NCI-H446 (cell line): ENCODE measurements at places on chromosomes 5 and 9.

- no peak for DNase-seq
Observed at GRCh38 chr5:130692770-130693169, 472.3 kb downstream of the HINT1 start.

GRCh38 chr9:132873403-132873802 is 4.7 kb downstream of the AK8 start:
- DNase-seq = no peak

DNA sequence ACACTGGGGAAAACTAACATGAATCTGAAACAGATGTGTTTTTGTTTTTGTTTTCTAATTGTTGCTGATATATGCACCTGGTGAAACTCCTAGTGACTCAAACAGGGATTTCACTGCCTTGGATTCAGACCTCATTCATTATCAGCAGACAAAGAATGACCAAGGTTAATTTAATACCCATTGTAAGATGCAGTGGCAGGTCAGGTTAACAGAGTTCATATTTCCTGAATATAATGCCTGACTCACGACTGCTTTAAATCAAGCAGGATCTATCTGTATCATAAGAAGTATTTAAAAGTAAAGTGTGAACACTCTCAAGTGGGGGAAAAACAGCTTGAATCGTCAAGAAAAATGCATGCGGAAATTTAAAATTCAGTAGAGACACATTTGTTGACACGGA is 5.5 kb downstream of the JAKMIP2 start:
- no peak for DNase-seq

DNA sequence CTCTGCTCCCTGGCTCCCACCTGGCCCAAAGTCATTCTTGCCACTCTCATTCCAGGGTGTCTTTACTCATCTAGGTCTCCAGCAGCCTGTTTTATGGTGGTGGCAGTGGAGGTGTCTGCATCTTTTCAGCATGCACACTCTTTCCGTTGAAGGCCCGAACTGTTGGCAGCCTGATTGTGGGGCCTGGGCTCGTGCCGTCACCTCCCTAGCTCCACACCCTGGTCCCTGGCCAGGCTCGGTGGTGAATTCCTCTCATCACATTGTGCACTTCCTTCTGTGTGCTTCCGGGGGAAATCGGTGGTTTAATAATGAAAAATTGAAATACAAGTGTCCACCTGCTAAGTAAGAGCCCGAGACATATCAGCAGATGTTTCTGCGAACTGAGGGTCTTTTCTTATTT is 214.3 kb downstream of the TRIO start:
- no peak for DNase-seq

DNA sequence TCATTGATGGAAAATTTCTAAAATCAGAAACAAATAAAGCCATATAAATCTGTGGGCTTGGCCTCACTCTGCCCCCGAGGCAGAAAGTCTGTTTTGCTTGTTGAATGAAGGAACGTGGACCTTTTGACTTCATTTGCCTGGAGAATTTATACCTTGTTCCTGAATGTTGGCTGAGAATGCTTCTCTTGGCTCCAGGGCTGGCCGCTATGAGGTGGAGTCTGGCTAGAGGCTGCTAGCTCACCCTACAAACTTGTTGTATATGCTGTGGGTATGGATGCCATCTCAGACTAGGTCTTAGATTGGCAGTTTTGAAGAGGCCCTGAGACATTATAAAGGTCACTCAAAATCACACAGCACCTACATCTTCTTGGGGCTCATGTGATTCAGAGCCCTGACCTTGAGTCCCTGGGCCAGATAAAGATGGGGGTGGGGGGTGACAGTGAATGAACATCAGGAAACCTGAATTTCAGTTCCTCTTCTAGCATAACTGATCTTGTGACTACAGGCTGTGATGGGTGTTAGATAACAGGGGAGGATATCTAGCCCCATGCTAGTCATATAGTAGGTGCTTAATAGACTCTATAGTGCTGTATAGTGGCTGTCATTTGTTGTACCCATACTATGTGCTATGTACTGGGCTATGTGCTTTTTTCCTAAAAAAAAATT is 2.8 kb downstream of the GM2A start:
- no peak for DNase-seq

GRCh38 chr5:25544652-25545249 is 900.0 kb upstream of the CDH10 start:
- peak; percentile 57 for DNase-seq

GRCh38 chr9:76198336-76198735 is 195.9 kb downstream of the RFK start:
- no peak for DNase-seq

- DNase-seq = no peak
Observed at GRCh38 chr5:73997960-73998359, 372.0 kb downstream of the ARHGEF28 start.

DNA sequence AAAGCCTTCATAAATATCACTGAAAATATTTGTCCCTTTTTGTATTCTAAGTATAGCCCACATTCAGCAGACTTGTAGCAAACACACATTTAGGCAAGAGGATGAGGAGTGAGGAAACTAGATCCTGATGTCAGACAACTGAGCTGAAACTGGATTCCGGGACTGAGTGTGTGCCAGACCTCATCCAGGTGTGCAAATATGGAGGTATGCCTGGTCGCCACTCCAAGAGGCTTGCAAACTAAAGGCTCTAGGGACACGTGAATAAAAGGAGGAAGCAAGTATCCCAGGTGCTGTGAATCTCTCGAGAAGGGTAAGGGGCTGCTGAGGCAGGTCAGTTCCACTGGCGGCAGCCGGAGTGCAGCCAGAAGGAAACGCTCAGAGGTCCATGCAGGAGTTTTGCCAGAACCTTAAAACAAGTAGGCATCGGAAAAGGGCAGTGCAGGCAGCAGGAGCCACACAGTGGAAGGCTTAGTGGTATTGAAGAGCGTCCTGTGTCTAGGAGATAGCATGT is 77.4 kb upstream of the ALDH1B1 start:
- no peak for DNase-seq

DNA sequence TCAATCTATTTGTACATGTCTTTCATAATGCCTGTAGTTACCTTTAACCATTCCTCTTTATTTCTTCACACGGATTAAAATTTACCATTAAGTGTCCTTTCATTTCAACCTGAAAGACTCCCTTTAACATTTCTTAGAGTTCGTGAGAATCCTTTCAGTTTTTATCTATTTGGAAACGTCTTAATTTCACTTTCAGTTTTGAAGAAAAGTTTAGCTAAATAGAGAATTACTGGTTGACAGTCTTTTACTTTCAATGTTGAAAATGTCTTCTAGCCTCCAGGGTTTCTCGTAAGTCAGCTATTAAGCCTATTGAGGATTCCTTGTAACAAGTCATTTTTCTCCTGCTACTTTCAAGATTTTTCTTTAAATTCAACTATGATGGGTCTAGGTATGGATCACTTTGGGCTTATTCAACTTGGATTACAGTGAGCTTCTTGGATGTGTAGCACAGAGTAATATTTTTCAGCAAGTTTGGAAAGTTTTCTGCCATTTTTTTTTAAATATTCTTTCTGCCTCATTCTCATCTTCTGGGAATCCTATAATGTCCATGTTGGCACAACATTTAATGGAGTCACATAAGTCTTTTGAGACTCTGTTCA is 48.5 kb downstream of the RFX3 start:
- no peak for DNase-seq

- DNase-seq = no peak
Observed at GRCh38 chr5:17076272-17076671, 140.2 kb upstream of the MYO10 start.

DNA sequence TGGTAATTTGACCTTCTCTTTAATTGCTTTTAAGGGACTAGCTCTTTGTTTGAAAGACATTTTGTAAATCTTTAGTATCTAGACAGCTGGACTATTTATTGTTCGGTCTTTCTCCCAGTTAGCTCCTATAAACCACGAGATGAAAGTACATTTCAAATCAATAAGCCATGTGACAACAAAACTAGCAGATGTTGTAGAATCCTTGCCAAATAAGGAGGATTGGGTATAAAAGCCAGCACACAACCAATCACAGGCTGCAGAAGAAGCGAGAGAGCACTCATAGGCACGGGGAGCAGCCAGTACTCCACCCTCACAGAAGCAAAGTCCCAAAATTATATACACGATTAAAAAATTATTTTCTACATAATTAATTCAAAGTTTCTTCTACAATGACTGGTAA is 8.1 kb upstream of the OMD start:
- DNase-seq = no peak

GRCh38 chr9:105319202-105319813 is 74.9 kb downstream of the SLC44A1 start:
- no peak for DNase-seq

- DNase-seq = no peak
Observed at GRCh38 chr5:167011196-167011595, 1280.2 kb upstream of the WWC1 start.

DNA sequence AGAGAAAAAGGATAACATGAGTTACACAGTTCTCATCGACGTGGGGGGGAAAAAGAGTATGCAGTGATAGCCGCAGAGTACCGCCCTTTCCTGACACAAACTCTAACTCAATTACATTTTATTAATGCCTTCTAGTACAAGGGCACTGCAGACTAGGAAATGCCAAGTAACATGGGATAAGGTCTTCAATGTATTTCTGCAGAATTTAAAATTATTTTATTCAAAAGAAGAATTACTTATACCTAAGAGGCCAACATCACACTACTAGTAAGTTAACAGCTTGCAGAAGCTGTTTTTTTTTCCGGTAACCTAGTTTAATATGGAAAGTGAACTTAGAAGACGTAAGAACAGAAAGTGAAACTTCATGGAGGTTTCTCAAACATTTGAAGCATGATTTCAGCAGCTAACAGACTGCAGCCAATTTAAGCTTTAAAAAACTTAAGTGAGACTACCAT is 3.9 kb downstream of the SETX start:
- no peak for DNase-seq

GRCh38 chr9:94603259-94604160 is 9.9 kb upstream of the FBP2 start:
- no peak for DNase-seq

DNA sequence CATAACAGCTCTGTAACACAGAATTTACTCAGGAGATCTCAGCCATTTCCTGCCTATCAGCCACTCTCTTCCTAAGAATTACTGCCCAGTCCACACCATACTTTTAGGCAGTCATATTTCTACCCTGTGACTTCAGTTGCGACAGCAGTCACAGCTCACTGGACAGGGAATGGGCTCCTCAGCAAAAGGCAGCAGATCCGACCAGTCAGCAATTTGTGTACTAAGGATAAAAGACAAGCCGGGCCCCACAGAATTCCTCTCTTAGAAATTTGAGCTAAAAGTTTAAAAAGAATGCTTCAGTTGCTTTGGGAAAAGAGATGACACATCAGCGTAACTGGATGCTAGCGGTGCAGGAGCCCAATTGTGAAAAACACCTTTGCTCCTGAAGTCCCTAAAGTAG is 172.1 kb downstream of the ENC1 start:
- no peak for DNase-seq

DNA sequence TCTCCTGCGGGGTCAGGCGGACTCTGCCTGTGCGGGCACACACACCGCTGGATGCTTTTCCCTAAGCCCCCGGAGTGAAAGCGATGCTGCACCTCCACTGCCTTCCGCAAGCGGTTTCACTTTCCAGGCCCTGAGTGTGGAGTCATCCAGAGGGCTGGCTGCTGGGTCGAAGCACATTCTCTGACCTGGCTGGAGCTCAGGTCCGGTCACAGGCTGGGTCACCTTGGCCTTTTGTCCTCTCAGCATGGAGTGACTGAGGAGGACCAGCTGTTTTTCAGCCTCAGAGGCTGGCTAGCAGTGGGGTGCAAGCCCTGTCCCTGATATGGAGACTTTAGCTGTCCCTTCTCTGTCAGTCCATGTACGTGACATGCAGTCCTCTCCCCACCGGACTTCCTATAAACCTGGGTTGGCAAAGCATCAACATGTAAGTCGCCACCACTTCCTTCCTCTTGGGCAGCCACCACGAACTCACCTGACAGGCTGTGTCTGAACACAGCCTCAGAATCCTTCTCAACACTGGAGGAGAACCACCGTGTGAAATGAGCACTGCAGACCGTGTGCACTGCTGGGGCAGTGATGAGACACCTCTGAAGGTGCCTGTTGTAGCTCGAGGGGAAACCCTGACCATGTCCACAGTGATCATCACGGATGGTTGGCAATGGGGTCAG is 51.3 kb downstream of the GADD45G start:
- no peak for DNase-seq

DNA sequence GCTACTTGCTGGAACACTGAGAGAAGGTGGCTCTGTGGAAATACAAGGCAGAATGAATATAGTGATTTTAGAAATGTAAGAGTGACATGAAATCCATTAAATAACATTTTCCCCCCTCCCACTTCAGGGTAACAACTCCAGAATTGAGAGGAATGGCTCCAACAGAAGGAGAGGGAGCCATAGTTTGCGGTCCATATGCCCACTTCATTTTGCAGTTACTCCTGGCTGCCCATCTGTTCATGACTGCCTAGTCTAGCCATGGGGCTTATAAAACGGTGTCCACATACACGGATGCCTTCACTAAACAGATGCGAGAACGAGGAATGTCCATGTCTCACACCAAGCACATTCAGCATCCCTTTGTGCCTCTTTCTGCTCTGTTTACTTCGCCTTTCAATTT is 186.7 kb downstream of the TMEM38B start:
- no peak for DNase-seq

- DNase-seq = no peak
Observed at GRCh38 chr9:96217754-96218693, 84.0 kb downstream of the HSD17B3 start.

DNA sequence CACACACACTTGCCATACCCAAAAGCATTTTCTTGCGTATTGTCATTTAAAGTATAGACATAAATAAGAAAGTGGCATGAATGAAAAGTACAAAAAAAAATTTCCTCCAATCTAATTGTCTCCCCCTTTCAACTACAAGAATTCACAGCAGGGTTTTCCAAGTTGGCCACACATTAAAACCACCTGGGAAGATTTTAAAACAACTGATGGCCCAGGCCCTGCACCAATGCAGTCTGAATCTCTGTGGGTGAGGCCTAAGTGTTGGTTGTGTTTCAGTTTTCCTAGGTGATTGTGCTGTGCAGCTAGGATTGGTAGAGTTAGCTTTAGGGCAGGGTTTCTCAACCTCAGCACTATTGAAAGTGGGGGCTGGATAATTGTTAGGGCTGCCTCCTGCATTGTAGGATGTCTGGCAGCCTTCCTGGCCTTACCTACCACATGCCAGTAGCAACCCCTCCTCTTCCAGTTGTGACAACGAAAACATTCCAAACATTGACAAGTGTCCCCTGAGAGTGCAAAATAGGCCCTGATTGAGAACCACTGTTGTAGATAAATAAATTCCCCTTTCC is 337.1 kb downstream of the KIAA0825 start:
- no peak for DNase-seq

DNA sequence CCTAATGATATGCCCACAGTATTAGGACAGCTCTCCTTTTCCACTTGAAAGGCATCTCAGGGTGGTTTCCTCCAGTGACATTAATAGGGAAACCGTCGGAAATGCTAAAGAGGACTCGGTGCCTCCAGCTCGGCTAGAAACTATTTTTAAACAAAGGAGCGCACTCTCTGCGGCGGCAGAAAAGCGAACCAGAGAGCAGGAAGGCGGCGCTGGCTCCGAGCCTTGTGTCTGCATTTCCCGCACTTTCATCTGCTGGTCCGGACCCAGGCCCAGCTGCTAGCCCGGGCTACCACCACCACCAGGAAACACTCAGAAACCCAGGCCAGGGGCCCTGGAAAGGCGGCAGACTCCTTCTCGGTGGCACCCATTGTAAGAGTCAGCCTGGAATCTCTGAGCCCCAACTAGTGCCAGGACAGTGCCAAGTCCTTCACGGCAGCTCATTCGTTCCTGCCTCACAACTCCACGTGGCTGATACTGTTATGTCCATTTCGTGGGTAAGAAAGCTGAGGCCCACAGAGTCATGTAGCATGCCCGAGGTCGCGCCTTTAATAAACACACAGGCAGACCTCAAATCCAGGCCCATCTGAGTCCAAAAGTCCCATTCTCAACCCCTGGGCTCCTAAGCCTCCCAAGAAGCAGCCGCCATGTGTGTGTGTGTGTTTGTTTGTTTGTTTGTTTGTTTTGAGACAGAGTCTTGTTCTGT is 73.9 kb downstream of the VAV2 start:
- no peak for DNase-seq
